ENCODE measurements at places on chromosomes 12 and 14.
A peak's percentile ranks its signal among the peaks of the same experiment; 100 is the strongest.

DNA sequence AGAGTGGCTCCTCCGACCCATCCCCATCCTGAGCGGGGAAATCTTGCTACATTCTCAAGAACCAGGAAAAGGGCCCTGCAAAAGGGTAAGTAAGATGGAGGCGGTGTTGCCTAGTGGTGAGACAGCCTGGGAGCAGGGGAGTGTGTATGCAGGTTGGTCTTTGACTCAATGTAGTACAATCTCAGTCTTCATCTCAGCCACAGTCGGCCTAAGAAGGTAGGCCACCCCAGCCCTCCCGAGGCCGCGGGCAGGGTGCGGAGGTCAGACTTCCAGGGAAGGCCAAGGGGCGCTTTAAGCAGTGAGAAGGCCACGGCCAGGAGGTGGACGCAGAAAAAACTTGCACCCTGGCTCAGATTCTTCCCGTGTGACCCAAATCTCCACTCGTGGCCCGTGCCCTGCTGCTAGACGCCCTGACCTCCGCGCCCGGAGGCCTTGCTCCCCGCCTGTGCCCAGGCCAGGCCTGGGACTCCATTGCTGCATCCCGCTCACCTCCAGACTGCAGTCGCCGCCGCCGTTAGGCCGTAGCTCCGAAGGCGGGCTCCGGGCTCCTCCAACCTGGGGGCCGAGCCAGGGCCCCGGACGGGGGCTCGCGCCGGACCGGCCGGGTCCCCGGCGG, 435 bp downstream of the FOXM1 start:
- DNase-seq: no peak

GRCh38 chr12:82873309-82873708, 186.6 kb downstream of the TMTC2 start:
- no peak for DNase-seq

DNA sequence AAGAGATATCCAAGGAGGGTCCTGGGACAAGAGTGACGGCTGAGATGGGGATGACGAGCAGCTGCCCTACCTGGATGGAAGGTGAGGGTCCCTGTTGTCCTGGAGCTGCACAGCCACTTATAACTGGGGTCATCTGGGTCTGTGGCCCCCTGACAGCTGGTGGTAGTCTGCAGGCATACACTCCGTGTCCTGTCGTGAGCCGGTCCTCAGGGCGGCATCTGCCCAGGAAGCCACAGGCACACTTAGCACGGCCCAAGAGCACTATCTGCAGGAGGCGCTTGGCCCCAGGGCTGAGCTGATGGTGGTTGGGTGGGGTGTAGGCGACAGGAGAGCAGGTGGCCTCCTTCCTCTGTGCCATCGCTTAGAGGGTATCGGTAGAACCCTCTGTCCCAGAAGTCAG, 248.1 kb downstream of the CACNA1C start:
- no peak for DNase-seq

- peak; percentile 30 for DNase-seq
These were observed 65.6 kb upstream of the PTGR2 start for GRCh38 chr14:73785834-73786635.

DNA sequence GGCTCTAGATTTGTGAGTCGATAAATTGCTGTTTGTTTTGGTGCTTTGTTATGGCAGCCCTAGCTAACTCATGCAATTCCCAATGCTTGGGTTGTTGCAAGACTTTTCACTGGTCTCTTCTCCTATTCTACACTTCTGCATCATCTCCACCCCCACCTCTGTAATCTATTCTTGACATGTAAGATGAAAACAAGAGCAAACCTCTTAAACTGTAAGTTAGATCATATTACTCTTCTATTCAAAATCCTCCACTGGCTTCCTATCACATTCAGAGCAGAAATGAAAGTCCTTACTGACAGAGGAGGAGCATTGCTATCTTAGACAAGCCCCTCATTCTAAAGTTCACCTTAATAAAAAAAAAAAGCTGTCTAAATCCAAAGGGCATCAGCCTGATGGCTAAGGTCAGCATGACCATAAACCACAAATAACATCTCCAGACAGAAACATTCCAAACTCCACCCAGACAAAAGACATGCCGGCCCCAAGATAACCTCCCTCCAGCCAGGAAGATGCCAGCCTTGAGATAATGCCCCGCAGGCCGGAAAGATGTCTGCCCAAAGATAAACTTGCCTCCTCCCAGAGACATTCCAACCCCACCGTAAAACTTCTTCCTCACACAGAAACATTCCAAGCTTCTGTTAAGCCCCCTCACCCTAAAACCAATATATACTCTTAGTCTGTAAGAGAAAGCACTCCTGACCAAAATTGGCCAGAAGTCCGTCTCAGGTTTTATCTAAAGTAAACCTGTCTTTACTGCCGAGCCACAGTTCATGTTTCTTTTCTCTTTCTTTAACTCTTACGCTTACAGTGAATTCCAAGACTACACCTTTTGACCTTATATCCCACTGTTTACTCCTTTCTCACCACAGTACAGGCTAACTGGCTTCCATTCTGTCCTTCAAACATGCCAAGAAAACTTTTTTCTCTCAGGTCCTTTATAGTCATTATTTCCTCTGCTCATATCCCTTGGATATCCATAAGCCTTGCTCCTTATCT, 308.9 kb downstream of the KCNH5 start:
- no peak for DNase-seq

GRCh38 chr12:33439587-33440011, at the start of gene SYT10:
Gene SYT10 (minus strand): TSS chr12:33439819. CDS start chr12:33439522, 297 bp downstream.
- DNase-seq: no peak

GRCh38 chr14:50010752-50011151, 105.6 kb downstream of the VCPKMT start:
- DNase-seq: no peak

DNA sequence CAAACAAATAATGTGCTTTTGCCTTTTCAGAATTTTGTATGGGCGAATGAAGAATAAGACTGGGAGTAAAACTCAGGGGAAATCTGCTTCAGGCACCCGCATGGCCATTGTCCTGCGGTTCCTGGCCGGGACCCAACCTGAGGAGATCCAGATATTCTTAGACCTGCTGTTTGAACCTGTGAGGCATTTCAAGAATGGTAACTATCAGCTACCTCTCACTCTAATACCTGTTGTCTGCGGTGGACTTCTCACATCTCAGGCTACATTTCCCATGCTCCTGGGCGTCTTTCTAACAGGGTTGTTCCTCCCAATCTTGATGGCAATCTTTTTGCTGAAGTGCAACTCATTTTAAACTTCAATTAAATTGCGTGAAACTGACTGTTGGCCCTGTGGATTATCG, 47.1 kb downstream of the UTP20 start:
- no peak for DNase-seq

GRCh38 chr14:96508900-96509299, 6.7 kb downstream of the PAPOLA start:
- no peak for DNase-seq

GRCh38 chr12:13258197-13258596, 61.7 kb downstream of the EMP1 start:
- no peak for DNase-seq

- no peak for DNase-seq
These were observed 368.2 kb downstream of the BTG1 start for GRCh38 chr12:91777268-91777992.

DNA sequence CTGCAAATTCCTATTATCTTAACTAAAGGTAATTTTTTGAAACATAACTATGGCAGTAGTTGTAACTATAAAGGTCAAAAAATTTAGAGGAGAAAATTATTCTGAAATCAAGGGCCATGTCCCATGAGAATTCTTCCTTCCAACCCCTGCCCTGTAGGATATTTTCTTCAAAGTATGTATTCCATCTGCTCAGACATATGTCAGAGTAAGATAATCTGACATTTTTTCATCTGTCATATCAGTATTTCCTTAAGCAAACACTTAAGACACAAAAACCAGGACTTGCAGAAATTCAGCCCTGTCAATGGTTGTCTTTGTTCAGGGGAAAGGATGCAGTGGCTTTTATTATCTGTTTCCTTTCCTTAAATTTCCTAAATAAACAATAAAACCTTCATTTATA, 36.3 kb downstream of the ACSS3 start:
- no peak for DNase-seq

DNA sequence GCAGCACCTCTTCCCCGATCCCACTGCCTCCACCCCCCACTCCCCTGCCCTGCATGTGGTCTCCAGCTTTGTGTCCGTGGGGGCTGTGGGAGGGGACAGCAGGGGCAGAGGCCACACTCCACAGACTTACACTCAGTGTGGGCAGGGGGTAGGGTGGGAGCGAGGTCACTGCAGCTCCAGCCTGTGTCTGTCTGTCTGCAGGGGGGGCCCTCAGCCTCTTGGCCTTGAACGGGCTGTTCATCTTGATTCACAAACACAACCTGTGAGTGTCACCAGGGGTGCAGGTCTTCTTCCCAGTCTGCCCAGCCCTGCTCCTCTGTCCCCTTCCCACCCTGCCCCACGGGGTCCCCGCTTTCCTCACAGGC, 6.5 kb downstream of the NOC4L start:
- DNase-seq: no peak

GRCh38 chr12:52197371-52198231, 5.8 kb upstream of the KRT80 start:
- DNase-seq: no peak
